ENCODE measurements at places on chromosomes 13 and 19.

- DNase-seq = no peak
These were observed 46.4 kb upstream of the ZNF536 start for GRCh38 chr19:30325676-30326392.

DNA sequence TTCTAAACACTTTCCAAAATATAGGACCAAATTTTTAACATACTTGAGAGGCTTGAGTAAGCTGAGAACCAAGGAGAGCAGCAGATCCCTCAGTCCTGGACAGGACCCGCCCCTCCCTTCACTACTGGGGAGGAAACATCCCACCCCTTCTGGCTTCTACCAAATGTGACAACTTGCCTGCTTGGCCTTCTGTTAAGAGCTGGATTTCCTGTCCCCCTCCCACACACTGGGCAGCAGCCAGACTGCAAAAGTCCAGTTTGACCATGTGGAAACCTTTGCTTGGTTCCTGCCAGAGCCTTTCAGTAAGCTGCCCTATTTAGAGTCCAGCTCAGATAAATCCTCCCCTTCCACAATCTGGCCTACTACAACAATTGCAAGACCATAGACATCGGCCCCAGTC lies 84.3 kb downstream of the FGF14 start:
- DNase-seq = no peak

GRCh38 chr19:33219261-33219815 lies 6.3 kb downstream of the SLC7A10 start:
- DNase-seq = no peak

- DNase-seq = no peak
These were observed 52.9 kb downstream of the OR10H4 start for GRCh38 chr19:16001481-16002312.

DNA sequence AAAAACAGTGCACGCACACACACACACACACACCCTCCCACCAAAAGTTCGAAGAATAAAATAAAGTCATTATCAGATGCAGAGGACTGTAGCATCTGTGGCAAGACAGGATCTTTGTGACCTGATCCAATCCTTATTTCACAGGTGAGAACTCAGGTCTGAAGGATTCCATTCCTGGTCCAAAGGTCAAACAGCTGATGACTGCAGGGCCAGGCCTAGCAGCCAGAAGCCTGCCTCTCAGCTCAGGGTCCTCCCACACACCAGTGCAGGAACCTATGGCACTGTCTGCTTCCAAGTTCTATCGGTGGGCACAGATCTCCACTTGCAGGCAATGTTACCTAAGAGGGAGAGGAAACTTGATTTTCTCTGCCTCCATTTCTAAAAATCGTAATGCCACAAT lies 57.5 kb downstream of the SERP2 start:
- no peak for DNase-seq

GRCh38 chr13:73924607-73925006 lies 209.6 kb downstream of the KLF12 start:
- no peak for DNase-seq

DNA sequence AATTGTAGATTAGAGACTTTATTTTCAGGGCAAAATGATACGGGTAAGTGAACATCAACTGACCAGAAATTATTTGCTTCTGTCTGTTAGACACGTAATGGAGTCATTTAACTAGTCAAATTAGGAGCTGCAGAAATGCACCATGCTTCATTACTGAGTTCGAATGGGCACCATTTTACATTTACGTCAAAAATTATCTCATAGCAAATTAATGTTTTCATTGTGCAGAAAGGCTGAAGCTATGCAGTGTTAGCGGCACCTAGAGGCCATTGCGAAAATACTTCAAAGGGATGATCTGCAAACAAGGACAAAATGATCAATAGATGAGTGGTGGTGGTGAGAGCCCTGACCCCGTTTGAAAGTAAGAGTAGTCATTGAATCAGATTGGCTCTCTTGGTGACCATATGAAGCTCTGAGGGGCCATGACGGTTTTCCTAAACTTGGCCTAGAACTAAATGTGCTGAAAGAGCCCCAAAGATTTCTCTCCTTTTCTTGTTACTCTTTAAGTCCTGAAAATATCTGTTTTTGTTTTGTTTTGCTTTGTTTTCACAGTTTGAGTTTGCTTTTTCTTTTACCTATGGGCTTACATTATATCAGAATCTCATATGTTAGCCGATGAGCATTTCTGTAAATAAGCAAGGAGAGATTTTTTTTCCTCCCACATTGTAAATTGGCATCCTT lies 277.9 kb downstream of the ZNF536 start:
- DNase-seq = peak; percentile 66

- no peak for DNase-seq
These were observed 103.9 kb upstream of the UBL3 start for GRCh38 chr13:29954082-29955028.

DNA sequence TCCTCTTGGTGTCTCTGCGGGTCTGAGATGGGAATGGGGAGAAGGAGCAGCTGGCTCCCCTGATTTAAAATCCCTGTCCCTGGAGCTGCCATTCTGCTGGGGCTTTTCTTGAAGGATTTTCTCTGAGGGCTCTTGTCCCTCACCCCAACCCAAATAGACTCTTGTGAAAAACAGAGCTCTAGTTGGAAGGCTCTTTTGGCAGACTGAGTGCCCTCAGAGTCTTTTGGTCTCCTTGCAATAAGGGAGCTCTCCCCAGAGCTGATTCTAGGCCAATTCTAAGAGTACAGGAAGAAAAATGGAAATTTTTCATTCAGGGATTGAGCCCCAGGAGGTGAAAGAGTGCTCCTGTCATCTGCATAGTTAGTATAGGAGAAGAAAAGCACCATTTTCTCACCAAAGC lies 238.3 kb downstream of the COG6 start:
- DNase-seq = no peak

- no peak for DNase-seq
These were observed 6.4 kb downstream of the WIZ start for GRCh38 chr19:15443325-15443724.

DNA sequence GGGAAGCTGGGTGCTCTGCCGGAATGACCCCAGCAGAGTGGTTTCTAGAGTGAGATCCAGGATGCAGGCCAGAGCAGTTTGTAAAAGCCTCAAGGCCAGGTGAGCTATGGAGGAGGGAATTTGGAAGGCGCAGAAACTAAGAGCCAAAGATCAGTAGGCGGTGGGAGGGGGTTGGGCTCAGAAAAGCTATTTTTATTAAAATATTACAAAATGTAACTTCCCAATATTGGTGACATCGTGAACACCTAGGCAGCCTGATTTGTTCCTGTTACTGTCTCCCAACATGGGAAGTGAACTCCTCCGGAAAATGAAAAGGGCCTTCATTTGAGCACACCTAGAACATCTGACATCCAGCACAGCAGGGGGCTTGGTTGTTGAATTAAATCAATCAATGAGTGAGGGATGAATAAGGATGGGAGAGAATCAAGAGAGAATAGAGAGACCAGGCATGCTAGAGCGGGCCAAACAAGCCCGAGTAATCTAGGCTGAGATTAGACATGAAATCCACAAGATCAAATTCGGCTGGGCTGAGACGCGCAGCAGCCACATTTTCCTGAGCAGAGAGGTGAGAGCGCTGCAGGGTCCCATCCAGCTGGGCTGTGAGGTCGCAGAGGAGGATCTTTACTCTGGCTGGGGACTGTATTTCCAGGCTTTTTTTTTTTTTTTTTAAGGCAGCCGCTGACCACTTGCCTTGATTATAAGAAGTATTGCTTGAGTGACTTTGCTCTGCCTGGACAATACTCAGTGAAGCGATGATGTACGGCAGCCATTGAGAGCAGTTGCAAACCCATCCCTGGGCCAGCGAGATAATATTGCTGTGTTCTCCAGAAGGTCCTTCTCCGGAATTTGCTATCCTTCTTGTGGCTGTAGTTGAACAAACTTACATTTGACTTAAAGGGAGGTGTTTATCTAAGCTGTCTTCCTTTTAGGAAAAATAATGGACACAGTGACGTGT lies 178.0 kb upstream of the KL start:
- no peak for DNase-seq

DNA sequence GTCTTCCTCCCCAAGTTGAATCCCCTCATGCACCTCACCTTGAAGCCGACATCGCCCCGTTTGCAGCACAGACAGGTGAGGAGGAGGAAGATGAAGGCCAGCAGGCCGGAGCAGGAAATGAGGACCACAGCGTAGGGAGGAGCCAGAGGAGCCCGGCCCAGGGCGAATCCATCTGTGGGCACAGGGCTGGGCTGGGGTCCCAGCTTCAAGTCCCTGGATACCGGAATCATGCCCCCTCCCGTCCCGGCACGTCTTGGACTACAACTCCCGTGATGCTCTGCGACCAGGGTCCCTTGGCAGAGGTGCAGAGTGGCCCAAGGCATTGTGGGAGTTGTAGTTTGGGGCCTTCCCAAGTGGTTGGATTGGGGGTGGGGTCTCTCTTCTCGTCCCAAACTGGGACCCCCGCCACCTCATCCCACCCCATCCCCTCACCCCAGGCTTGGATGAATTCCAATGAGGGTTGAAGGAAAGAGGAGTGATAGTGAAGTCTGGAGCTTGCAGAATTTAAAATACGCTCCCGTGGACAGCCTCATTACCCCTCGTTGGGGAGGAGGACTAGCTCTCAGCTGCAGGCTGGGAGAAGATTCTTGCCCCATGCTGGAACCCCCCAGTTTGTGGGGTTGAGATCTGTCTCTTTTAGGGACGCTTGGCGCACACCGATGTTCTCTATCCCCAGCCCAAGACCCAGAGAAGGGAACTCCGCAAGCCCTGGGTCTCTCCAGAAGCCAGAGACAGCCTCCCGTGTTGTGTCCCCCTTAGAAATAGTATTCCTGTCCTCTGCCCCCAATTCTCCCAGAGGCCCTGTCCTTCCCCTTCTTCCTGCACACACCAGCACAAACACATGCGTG lies 990 bp downstream of the LMTK3 start:
- DNase-seq = no peak

GRCh38 chr19:4749870-4750590 lies 26.4 kb upstream of the DPP9 start:
- DNase-seq = no peak

- DNase-seq = no peak
These were observed 221.2 kb downstream of the LIG4 start for GRCh38 chr13:107994137-107994536.

DNA sequence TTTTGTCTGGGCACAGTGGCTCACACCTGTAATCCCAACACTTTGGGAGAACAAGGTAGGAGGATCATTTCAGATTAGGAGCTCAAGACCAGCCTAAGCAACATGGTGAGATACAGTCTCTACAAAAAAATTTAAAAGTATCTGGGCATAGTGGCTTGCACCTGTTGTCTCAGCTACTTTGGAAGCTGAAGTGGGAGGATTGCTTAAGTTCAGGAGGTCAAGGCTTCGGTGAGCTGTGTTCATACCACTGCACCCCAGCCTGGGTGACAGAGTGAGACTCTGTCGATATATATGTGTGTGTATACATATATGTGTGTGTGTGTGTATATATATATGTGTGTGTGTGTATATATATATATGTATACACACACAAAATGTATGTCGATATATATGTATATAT lies 833.0 kb downstream of the PCDH9 start:
- DNase-seq = no peak

DNA sequence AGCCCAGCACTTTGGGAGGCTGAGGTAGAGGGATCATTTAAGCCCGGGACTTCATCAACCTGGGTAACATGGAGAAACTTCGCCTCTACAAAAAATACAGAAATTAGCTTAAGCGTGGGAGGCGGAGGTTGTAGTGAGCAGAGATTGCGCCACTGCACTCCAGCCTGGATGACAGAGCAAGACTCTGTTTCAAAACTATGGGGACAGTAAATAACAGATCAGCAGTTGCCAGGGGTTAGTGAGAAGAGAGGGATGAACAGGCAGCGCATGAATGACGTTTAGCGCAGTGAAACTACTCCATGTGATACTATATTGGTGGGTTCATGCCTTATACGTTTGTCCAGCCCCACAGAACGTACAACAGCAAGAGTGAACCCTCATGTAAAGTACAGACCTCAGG lies 7.1 kb upstream of the ICAM3 start:
- no peak for DNase-seq

- no peak for DNase-seq
These were observed 302.6 kb downstream of the COG6 start for GRCh38 chr13:39957868-39958677.

- DNase-seq = no peak
These were observed 85.3 kb downstream of the ZNF726 start for GRCh38 chr19:23999821-24000610.
